ENCODE measurements at places on chromosomes 4 and X.
A peak's percentile ranks its signal among the peaks of the same experiment; 100 is the strongest.

GRCh38 chr4:112633477-112634235, 3.1 kb downstream of the ZGRF1 start:
- DNase-seq = no peak

DNA sequence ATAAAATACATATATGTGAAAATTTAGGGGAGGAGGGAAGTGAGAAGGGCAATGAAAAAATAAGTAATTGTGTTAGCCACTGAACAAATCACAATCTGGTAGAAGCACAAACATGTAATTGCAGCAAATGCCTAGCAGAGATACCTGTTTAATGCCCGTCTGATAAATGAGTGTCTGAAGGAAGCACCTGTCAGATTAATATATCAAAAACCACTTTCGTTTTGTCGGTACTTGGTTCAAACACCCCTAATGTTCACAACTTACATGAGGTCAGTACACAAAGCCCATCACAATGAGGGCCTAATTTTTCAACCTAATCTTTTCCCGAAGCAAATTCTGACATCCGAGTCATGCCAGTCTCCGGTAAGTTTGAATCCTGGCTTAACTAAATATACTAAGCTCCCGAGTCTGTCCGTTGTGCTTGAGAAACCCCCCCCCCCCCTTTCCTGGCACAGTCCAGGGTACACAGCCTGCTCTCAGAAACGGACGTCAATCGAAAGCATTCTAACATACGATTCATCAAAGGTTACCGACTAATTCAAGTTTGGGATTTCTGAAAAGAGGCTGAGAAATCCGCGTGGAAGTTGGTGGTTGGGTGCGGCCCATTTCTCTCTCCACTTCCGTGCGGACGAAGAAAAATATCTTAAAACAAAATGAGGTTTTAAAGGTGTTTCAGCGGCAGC, 758 bp downstream of the SDAD1 start:
- no peak for DNase-seq

GRCh38 chr4:169263791-169264392, 6.9 kb downstream of the SH3RF1 start:
- no peak for DNase-seq

DNA sequence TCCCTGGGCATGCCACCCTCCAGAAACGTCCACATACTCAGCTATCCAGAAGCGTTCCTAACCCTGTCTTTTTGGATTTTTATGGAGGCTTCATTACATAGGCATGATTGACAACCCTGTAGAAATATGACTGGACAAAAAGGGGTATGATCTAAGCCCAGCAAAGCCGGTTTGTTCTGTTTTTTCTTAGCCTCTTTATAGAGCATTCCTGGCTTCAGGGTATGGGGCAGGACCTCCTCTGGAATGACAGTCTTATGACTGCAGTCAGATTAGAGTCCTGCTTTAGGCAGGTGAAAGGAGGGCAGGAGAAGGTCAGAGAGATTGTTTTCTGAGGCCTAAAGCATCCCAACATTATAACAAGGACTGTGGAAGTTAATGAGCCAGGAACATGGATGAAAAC, 137.4 kb downstream of the DCLK2 start:
- DNase-seq = no peak

- DNase-seq = no peak
Measured at GRCh38 chr4:173490256-173490655, 39.8 kb downstream of the HAND2 start.

DNA sequence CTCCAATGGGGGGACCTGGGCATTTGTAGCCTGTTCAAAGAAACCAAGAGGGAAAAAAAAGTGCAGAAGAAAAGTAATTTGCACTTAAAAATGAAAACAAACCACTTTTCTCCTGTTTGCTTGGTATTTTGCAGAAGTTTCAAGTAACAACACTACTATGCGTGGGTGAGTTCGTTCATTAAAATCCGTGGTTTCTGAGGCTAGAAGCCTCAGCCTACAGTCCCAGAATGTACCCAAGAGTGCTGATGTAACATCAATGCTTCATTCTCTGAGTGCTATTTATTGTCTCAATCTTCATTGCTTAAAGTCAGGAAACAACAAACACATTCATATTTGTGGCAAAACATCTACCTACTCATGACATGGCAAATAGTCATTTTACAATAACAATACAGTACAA, 29.2 kb downstream of the LGI2 start:
- DNase-seq = no peak

DNA sequence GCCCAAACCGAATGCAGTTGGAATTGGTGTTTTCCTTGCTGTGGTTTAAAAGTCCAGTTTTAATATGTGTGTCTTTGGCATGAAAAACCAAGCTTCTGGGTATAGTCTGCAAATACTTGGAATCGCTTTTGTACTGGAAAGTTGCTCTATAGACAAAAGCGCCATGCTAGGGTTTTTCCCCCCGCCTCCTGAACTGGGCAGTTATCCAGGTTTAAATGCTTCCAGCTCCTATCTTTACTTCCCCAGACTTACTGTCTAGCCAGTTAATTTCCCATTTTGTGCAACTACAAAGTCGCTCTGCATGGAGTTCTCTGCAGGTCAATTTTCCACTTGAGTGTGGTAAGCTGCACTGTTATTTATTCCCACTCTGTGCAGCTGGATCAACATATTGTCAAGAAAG, 2.7 kb downstream of the RASL11B start:
- DNase-seq = no peak

DNA sequence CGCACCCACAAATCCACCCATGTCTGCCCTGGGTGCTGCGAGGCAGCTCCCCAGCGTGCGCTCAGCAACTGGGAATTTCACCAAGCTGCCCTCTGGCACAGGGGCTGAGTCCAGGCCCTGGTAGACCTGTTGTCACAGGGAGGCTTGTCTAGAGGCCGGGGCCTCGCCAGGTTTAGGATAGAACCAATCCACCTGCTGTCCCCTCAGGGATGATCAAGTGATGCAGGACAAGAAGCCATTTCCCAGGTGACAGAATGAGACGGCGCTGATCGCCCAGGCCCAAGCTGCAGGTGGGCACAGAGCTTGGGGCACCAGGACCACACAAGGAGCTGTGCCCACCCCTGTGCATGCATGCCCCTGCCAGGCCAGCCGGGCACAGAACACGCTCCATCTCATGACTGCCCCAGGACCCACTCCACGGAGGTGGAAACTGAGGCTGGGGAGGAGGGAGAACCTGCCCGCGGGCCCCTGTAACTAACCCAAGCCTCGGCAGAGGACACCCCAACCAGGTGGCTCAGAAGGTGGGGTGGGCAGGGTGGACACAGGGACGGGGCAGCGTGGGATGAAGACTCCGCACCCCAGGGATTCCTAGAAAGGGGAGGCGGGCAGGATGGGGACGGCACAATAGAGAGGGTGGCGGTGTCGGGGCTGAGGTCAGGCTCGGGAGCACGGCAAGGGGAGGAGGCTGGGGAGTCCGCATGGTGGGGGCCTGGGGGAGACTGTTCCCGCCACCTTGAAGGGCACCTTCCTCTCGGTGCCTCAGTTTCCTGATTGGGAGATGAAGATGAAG, 78.0 kb downstream of the ZFYVE28 start:
- DNase-seq = no peak

- DNase-seq = peak; percentile 4
Measured at GRCh38 chr4:127997534-127998388, 32.6 kb downstream of the ABHD18 start.

GRCh38 chr4:10579648-10580047, 104.9 kb downstream of the CLNK start:
- no peak for DNase-seq

DNA sequence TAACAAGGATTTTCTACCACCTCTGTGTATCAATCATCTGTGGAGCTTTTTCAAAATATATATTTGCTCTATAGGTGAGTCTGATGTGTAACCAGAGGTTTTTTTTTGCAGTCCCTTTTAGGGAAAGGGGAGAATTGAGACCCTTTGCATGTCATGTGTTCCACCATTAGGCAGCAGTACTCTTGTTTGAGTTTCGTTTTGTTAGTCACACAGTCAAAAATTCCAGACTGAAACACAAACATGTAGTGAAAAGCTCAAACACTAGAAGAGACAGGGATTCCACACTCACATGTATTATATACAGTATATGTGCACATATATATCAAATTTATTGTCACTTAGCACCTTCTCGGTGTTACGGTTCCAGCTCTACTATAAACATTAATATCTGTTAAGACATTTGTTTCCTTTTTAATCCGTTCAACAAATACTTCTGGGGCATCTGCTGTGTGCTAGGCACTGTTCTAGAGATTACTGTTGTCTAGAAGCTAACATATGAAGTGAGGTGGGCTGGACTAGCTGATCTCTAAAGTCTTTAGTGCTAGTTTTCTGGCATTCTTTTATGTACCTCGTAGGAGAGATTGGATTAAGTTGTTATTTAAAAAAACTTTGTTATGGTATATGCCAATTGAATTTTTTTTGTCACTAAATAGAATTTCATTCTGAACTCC, 5.5 kb downstream of the USP9X start:
- DNase-seq = no peak

- DNase-seq = no peak
Measured at GRCh38 chr4:146381263-146381872, 140.4 kb downstream of the SLC10A7 start.

DNA sequence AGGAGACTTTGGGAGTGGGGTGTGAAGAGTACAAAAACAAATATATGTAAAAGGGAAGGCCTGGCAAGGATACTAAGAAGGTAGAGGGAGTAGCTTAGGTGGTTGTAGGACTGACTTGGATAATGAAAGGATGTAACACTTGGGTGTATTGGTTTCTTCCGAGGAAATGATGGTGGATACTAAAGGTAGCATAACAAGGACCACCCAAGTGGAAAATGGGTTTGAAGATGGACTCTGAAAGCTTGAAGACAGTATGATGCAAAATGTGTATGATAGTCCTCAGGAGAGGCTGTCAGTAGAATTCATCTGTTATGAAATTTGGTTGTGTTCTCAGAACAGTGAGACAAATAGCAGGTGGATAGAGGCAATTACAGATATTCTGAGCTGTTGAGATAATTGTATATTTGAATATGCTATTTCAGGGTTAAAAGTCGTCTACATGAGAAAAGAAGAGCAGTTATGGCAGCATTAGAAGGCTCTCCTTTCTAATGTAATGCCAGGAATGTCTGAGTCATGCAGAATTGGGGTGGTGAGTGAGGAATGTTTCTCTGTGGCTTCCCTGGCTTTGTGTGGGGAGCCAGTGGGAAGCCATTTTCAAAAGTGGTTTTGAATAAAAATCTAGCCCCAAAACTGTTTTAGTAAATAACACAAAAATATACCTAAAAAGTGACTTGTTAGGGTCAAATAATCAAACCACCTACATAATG, 75.6 kb downstream of the FHIP1A start:
- DNase-seq = no peak

DNA sequence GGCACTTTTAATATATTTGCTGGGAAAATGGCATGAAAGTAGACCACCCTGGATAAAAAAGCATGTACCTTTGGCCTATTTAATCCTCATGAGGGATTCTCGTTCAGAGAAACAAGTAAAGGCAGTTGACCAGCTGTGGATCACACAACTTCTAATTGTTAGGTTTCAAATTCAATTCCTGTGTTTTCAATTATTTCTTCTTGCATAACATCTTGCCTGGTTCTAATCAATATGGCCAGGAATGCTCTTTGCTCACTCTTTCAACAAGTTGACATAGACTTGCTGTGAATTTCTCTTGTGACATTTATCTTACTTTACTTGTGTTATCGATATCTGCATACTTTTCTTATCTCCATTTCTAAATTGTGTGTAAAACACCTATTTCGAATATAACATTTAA, 211.8 kb downstream of the SLC7A11 start:
- DNase-seq = no peak

- no peak for DNase-seq
Measured at GRCh38 chr4:15765391-15765790, 12.7 kb upstream of the CD38 start.

GRCh38 chrX:45322382-45322781, 121.7 kb upstream of the DIPK2B start:
- DNase-seq = no peak

DNA sequence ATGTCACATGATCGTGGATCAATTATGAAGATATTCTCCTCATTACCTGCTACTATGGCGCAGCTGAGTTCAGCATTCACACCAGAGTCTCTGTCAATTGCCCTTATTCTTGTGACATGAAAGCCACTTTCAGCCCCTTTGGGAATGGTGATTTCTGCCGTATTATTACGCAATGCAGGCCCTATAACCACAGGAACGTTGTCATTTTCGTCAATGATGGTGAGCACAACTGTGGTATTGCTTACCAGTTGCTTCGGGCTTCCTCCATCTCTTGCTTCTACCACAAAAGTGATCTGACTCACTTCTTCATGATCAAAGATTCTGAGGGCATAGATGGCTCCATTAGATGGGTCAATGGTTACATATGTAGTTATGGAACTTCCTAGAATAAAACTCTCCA, 2.1 kb downstream of the PCDH18 start:
- DNase-seq = no peak

DNA sequence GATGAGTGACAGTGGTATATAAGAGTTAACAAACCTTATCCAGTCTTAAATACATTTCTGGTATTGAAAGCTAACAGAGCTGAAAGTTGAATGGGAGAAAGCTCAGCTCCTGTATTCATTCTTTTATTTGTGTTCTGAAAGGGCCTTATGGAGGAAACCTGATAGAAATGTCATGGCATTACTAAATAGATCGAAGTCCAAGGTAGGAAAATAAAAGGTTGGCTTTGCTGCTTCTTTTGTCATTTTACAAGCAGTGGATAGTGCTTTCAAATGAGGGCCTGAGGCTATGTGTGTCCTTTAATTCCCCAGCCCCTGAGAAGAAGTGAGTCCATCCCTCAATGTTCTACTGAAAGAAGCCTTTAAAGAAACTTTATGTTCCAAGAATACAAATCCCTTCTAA, 974.3 kb upstream of the INTU start:
- no peak for DNase-seq

GRCh38 chr4:40848251-40848650, 98.5 kb downstream of the NSUN7 start:
- no peak for DNase-seq

- DNase-seq = no peak
Measured at GRCh38 chr4:104815665-104816064, 321.0 kb upstream of the CXXC4 start.

DNA sequence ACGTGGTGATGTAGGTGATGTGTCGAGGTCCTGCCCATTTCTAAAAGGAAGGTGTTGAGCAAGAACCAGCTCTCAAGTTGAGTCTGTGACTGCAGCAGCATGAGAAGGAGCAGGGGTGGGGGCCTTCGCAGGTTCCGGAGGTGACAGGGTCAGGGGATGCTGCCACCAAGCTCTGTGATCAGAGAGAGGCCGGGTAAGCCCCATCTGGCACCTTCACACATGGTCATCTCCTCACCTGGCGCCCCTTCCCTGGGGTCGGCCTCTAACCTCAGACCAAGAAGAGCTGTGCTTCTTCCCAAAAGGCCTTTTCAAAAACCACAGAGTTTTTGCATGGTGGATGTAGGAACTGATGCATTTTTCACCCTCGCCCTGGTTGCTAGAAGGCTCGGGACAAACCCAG, 137.6 kb downstream of the CPZ start:
- no peak for DNase-seq

Measured in effector CD4-positive, alpha-beta T cell (primary cell).